SK-N-MC (cell line): ENCODE measurements at places on chromosomes 2 and 18.

DNA sequence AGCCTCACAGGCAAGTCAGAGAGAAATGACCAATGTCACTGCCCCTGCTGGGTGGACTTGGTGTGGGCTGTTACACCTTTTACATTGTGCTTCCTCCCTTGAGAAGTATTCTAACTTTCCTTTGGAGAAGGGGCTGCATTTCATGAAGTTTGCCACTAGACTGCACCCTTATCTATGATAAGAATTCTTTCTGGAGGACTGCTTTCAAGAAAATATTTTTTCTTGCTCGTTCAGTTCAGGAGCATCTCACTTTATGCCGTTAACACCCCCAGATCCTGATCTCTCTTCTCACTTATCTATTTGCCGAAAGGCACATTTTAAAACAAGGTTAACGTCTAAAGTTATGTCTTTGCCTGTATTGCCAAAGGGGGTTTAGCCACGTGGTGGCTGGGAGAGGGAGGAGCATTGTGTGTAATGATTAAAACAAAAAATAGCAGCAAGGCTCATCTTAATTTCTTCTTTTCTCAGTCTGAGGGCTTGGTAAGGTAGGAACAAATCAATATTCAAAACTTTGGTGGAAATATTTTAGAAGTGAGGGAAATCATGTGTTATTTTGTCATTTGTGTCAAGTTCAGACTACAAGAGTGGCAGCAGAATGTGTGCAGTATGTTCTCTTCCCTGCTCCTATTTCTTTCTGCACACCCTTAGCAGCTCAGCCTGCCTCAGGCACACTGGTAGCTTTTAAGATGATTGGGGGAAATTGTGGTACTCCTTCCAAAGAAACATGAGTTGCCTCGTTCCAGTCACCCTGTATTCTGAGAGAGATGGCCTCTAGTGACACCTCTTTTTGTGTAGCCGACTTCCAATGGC, 1.6 kb upstream of the IGFBP5 start:
- no peak for DNase-seq

DNA sequence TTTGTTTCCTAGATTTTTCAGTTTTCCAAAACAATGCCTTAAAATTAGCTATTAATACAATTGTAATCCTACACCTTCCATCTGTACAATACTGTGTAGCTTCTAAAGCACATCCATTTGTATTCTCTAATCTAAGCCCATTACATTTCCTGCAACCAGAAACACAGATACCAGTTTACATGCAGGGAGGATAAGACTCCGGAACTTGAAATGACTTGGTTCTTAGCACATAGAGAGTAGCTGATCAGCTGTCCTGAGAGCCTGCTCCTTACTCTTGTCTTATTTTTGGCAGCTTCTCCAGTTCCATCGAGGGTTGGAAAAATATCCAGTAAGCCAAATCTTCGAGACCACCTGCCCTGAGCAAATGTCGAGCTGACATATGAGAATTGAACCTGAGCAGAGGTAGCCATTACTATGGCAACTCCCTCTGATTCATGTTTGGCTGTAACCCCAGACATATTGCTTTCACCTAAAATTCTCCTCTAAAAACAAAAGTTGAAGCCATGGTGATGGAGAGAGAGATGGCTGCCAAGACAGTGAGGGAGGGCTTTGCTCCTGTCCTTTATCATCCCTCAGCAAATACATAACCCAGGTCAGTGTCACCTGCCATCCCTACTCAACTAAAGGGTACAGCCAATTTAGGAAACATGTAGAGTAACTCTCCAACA, 542.8 kb downstream of the IRS1 start:
- no peak for DNase-seq

DNA sequence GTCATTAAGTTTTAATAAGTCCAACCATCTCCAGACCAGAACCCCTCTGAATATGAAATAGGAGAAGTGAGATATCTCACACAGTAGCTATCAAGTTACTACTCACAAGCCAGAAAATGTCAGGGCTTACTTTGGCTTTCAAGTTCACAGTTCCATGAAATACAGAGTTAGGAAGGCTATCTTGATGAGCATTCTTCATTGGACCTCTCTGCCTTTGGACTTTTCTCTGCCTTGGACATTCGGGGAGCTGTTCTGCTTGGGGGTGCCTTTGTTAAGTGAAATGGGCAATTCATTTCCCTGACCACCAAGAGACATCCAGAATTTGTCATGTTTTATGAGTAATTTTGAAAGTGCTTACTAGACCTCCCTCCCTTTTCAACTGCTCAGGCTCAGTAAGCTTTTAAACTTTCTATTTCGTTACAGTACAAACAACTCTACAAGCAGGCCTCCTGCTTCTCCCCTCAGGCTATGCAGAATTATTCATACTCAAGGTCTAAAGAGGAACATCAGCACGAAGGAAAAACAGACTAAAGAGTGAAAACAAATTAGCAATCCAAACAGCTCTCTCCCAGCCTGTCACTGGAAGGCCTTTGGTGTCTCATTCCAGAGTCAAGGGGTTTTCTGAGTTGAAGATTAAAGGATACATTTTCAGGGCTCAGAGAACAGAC, 95.3 kb downstream of the MREG start:
- DNase-seq: peak; percentile 96

DNA sequence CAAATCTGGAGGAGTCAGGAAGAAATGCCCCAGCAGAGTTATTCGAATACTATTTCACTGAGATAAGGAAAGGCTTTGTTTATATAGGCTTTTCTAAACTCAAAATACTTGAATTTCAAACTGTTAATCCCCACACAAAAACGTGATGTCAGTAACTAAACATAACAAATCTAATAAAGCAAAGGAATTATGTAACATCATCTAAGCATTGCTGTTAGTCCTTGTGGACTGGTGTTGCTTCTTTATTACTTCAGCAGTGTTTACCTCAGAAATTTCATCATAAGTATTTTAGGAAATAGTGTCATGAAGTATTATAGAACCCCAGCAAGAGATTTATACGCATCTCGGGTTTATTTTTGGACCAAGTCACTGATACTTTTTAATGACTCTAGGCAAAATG, 19.7 kb upstream of the SANBR start:
- no peak for DNase-seq

GRCh38 chr2:57450170-57450569, 596.4 kb upstream of the VRK2 start:
- DNase-seq: no peak

DNA sequence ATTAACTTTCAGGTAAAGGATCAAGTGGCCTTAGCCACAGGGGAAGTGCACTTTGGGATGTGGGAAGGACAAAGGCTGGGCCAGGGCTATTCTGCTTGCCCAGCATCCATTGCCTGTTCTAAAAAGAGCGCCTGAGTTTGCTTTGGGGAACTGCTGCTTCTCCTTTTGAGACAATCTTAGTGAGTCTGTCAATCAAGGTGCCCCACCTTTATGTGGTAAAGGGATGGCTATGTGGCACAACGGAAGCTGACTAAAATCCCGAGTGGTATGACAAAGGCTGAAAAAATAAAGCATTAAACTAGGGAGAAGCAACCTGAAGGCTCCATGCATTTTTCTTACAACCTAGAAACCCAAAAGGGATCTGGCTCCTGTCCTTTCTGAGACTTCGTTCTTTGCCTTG, 540.5 kb downstream of the SLC4A3 start:
- DNase-seq: no peak

- DNase-seq: no peak
Measured at GRCh38 chr18:10289251-10289650, 165.2 kb upstream of the APCDD1 start.

GRCh38 chr2:32136097-32136496, 29.6 kb upstream of the SLC30A6 start:
- no peak for DNase-seq

DNA sequence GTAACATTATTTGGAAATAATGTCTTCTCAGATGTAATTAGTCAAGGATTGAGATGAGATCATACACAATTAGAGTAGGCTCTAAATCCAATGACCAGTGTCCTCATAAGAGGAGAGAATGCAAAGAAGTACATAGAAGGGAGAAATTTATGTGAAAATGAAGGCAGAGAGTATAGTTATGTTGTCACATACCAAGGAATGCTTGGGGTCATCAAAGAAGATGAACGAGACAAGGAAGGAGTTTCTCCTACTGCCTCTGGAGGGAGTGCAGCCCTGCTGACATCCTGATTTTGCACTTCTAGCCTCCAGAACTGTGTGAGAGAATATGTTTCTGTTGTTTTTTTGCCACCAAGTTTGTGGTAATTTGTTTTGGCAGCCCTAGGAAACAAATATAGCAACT, 100.1 kb downstream of the GALNT13 start:
- DNase-seq: no peak

- no peak for DNase-seq
Measured at GRCh38 chr2:234818937-234819336, 132.9 kb upstream of the SH3BP4 start.
